CD8-positive, alpha-beta memory T cell (primary cell): ENCODE measurements at places on chromosomes 1 and 21. TPM values are rescaled to one million over a fixed set of nuclear protein-coding genes. Genes with fewer than 3 reads are reported as not detected.
A peak's percentile ranks its signal among the peaks of the same experiment; 100 is the strongest.

GRCh38 chr1:5748286-5749225 lies 243.7 kb downstream of the NPHP4 start:
- no peaks in the 10 kb centered on the region for H3K27me3 ChIP-seq
- H3K4me3 ChIP-seq: no peak overlapping the region
- H3K4me1 ChIP-seq: no peaks in the 10 kb centered on the region

DNA sequence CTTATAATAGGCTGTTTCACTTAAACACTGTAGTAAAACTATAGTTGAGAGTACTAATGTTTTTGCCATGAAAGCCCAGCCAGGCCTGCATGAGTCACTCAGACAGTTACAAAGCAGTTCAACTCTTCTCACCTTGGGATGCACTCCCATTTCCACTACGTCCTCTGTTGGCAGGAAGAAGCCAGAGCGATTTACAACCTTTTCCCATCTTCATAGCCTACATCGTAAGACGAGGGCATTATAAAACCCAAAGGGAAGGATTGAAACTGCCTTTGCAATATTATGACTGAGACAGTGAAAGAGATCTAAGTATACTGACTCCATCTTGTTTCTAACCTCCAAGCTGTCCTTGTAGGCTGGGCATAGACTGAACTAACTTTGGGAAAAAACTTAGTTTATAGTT lies 71.8 kb upstream of the CSF1 start:
- H3K27ac ChIP-seq: no peak overlapping the region
- no peaks in the 10 kb centered on the region for H3K36me3 ChIP-seq
- H3K27me3 ChIP-seq: no peaks in the 10 kb centered on the region
- no peak overlapping the region for H3K4me3 ChIP-seq

DNA sequence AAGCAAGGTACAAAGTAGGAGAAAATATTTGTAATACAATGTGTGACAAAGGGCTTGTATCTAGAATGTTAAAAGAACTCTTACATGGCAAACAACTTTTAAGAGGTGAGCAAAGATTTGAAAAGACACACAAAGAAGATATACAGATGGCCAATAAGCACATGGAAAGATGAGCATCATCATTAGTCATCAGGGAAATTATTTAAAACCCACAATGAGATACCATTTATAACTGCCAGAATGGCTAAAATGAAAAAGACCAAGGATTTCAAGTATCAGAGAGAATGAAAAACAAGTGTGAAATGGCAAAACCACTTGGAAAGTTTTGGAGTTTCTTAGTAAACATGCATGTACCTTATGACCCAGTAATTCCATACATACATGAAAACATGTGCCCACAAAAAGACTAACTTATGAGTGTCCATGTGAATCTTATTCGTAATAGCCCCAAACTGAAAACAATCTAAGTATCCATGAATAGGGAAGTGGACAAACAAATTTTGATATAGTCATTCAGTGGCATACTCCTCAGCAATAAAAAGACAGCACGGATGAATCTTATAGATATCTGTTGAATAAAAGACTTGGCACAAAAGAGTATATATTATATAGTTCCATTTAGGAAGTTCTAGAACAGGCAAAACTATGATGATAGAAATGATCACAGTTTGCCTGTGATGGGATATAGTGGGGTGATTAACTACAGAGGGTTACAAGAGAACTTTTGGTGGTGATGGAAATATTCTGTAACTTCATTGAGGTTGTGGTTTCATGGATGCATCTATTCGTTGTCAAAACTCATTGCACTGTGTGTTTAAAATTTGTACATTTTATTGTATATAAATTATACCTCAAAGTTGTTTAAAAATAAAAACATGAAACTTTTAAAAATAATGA lies 82.0 kb downstream of the DISP1 start:
- H3K27me3 ChIP-seq: no peaks in the 10 kb centered on the region
- H3K4me1 ChIP-seq: no peaks in the 10 kb centered on the region

DNA sequence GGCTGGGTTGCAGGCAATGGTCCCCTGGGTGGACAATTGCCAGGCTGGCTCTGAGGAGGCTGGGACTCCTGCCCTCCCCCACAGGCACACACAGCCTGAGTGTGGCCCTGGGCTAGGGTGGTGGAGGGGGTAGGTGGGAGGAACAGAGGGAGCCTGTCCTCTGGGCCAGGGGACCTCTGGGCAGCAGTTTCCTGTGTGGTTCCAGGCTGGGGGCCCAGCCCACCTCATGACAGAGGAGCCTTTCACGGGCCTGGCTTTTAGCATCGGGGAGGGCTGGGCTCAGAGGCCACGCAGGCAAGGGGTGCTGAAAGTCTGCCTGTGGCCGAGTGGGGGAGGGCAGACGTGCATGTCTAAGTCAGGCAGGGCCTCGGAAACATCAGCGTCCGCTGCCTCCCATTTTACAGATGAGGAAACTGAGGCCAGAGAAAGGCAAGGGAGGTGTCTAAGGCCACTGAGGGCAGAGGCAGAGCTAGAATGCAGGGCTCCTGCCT lies 7.0 kb downstream of the EXTL1 start:
- no peaks in the 10 kb centered on the region for H3K4me1 ChIP-seq
- no peak overlapping the region for H3K4me3 ChIP-seq
- no peak for DNase-seq
- no peak overlapping the region for H3K27ac ChIP-seq
- H3K27me3 ChIP-seq: no peaks in the 10 kb centered on the region
- H3K36me3 ChIP-seq: no peaks in the 10 kb centered on the region

GRCh38 chr1:175553280-175553679 lies 190.1 kb downstream of the TNR start:
- DNase-seq: no peak
- H3K36me3 ChIP-seq: no peaks in the 10 kb centered on the region
- H3K4me1 ChIP-seq: no peaks in the 10 kb centered on the region
- H3K27ac ChIP-seq: no peak overlapping the region

- H3K4me3 ChIP-seq: no peak overlapping the region
- peaks cover 13% of the 10 kb centered on the region for H3K27me3 ChIP-seq
- no peak overlapping the region for H3K27ac ChIP-seq
- no peaks in the 10 kb centered on the region for H3K36me3 ChIP-seq
- no peak for DNase-seq
Observed at GRCh38 chr1:154866257-154867063, 3.6 kb downstream of the KCNN3 start.

GRCh38 chr1:239696317-239696716 lies 309.9 kb downstream of the CHRM3 start:
- no peaks in the 10 kb centered on the region for H3K36me3 ChIP-seq
- no peaks in the 10 kb centered on the region for H3K27me3 ChIP-seq
- no peak for DNase-seq

DNA sequence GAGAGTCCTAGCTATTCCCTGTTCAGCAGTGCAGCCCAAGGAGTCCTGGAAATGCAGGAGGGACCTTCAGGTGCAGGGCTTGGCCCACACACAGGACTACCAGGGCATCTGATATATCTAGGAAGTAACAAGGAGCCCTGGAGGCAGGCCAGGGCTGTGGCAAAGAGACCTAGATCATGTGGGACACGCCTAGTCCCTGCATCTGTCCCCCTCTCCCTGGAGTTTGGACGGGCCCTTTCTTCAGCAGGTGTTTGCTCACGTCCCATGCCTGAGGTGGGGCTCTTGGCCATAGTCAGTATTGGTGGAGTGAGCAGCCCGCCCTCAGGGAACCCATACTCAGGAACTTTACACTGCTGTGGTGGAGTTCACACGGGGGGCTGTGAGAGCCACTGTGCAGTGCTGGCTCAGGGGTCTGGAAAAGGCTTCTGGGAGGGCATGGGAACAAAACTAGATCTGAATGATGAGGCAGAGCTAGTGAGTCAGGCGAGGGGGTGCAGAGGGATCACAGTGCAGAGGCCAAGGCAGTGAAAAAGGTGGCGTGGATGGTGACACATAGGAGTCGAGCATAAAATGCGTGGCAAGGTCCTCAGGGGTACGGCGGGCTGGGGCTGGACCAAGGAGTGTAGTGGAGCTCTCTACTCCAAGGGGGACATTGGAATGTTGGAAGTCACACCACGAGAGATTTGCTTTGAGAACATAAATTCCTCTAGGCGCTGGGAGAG lies 25.6 kb downstream of the TMEM53 start:
- no peaks in the 10 kb centered on the region for H3K27me3 ChIP-seq
- no peaks in the 10 kb centered on the region for H3K4me1 ChIP-seq
- H3K27ac ChIP-seq: no peak overlapping the region

DNA sequence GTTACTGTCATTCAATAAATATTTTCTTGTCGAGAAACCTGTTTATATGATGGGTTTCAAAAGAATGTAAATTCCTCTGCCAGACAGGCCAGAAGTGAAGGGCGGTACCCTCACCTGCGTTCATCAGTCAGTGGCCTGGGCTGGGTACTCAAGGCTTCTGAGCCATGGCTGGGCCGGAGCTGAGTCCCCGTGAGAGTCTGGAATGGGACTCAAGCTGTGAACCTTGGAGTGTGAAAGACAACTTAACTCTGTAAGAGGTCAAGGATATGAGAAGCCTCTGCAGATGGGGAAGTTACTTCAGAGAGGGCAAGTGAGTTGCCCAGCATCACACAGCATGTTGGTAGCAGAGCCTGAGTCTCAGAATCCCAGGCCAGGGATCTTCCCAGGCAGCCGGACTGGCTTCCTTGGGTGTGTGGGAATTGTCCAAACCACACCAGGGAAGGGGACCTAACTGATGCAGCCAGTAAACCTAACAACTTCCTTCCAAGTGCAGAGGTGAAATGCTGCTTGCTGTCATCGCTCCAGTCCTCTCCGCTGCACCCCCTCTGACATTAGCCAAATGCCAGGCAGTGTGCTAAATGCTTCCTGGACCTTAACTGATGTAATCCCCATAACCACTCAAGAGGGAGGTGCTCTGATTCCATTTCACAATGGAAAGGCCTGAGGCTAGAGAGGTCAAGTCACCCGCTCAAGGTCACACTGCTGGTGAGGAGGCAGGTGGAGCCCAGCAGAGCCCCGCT lies 4.8 kb downstream of the DISP3 start:
- no peaks in the 10 kb centered on the region for H3K36me3 ChIP-seq
- no peak overlapping the region for H3K27ac ChIP-seq
- H3K4me1 ChIP-seq: peaks cover 8% of the 10 kb centered on the region
- no peak for DNase-seq
- peaks cover 20% of the 10 kb centered on the region for H3K27me3 ChIP-seq

- no peaks in the 10 kb centered on the region for H3K27me3 ChIP-seq
- no peak overlapping the region for H3K27ac ChIP-seq
- peaks cover 9% of the 10 kb centered on the region for H3K4me1 ChIP-seq
- H3K4me3 ChIP-seq: no peak overlapping the region
- DNase-seq: no peak
- H3K36me3 ChIP-seq: no peaks in the 10 kb centered on the region
Observed at GRCh38 chr1:224064150-224064549, 49.8 kb upstream of the FBXO28 start.

DNA sequence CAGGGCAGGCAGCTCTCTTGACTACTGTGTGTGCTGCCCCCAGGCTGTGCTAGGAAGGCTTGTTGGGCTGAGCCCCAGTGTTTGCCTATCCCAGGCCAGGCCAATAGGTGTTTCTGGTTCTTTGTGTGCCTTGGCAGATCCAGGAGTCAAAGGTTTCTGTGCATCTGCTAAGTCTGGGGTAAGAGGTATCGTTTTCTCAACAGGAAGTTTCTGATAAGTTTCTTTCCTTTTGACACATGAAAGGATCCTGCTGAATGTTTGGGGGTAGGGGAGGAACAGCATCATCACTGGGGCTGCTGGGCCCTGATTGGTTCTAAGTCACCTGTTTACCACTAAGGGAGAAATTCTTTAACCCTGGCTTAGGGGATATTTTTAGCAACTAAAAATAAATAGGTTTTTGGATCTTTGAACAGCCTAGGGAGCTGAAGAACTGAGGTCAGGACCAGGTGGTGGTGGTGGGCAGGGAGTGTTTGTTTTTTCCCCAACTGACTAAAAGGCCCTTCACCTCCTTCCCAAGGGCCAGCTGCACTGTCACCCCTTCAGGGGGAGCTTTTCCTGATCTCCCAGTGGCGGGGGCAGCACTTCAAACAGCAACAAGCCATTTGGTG lies 85.1 kb downstream of the KCNN3 start:
- no peak overlapping the region for H3K27ac ChIP-seq
- H3K4me1 ChIP-seq: peaks cover 33% of the 10 kb centered on the region
- H3K4me3 ChIP-seq: no peak overlapping the region
- DNase-seq: peak; percentile 82
- no peaks in the 10 kb centered on the region for H3K36me3 ChIP-seq

DNA sequence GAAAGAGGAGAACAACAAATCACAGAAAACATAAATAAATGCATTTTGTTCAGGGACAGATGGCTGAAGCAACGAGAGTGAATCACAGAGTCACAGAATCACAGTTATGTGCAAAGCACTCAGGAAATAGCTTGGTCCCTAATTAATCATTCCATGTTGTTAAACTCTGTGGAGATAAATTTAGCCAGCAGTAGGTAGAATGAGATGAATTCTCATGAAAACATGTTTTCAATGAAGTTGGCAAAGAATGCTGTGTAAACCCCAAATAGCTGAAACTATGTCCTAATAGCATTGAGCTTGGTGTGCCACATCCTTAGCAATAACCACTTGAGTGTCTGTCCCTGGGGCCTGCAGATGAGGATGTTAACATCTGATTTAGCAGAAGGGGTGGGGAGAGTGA lies 20.4 kb downstream of the LEPR start:
- H3K27me3 ChIP-seq: no peaks in the 10 kb centered on the region
- DNase-seq: no peak
- H3K4me1 ChIP-seq: no peaks in the 10 kb centered on the region
- H3K4me3 ChIP-seq: no peak overlapping the region

DNA sequence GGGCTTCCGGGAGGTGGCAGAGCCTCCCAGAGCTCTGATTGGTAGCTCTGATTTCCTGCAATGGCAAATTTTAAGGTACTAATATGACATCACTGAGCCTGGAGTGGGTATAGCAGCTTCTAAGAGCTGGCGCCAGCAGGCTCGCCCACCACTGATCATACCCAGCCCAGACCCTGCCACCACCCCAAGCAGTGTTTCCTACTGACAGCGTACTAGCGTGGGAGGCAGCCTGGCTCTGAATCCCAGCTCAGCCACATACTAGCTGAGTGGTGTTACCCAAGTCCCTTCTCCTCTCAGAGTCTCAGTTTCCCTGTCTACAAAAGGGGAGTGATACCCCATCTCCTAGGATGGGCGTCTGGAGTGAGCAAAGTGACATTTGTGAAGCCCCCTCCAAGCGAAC lies 13.0 kb upstream of the ALDH4A1 start:
- H3K36me3 ChIP-seq: peaks cover 26% of the 10 kb centered on the region
- no peaks in the 10 kb centered on the region for H3K4me1 ChIP-seq
- no peak overlapping the region for H3K27ac ChIP-seq

DNA sequence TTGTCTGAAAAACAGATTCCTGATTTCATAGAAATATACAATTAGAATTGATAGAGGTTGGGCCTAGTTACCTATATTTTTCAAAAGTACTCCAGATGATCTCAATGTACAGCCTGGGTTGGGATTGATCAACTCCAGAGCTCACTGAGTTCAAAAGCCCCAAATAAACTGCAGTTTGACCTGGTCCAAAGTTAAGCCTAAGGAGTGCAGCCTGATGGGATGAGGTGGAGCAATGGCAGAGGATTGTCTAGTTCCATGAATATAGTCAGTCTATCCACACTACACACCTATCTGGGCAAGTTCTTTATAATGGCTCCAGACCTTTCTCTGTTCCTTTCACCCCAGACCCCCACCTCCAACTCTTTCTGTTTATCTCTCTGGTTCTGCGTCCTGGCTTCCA lies 49.2 kb downstream of the C8A start:
- H3K27ac ChIP-seq: no peak overlapping the region
- H3K4me3 ChIP-seq: no peak overlapping the region
- H3K4me1 ChIP-seq: no peaks in the 10 kb centered on the region
- H3K27me3 ChIP-seq: no peaks in the 10 kb centered on the region
- DNase-seq: no peak
- H3K36me3 ChIP-seq: no peaks in the 10 kb centered on the region

The TPTE gene
- not detected for total RNA-seq

The AKT3 gene
- total RNA-seq: 47.3 TPM

The NBL1 gene
- 36.3 TPM for total RNA-seq

The CD5L gene
- total RNA-seq: not detected

The BRINP3 gene
- total RNA-seq: not detected
